ENCODE measurements at places on chromosomes 2 and 18. TPM values are rescaled to one million over a fixed set of nuclear protein-coding genes. Genes with fewer than 3 reads are reported as not detected.

The ABCB11 gene
- 0.03 TPM for polyA plus RNA-seq

The POTEJ gene
- not detected for polyA plus RNA-seq

The ATP6V1C2 gene
- polyA plus RNA-seq = 0.24 TPM

The ATOH8 gene
- not detected for polyA plus RNA-seq

The TYW5 gene
- polyA plus RNA-seq = 11.0 TPM

The INO80C gene
- 15.0 TPM for polyA plus RNA-seq

The AQP4 gene
- 71.7 TPM for polyA plus RNA-seq

The CD8A gene
- 4.4 TPM for polyA plus RNA-seq

The EVA1A gene
- 1.7 TPM for polyA plus RNA-seq

The VWC2L gene
- polyA plus RNA-seq = not detected

The VSNL1 gene
- 442 TPM for polyA plus RNA-seq

The CAVIN2 gene
- 0.55 TPM for polyA plus RNA-seq

The FAM228A gene
- 2.6 TPM for polyA plus RNA-seq

The LOXL3 gene
- not detected for polyA plus RNA-seq

The IGFBP5 gene
- 2.0 TPM for polyA plus RNA-seq

The DSG2 gene
- not detected for polyA plus RNA-seq

The CXCR2 gene
- polyA plus RNA-seq = not detected

The NDC80 gene
- polyA plus RNA-seq = 0.39 TPM
